ENCODE measurements at places on chromosomes 2 and 18.

DNA sequence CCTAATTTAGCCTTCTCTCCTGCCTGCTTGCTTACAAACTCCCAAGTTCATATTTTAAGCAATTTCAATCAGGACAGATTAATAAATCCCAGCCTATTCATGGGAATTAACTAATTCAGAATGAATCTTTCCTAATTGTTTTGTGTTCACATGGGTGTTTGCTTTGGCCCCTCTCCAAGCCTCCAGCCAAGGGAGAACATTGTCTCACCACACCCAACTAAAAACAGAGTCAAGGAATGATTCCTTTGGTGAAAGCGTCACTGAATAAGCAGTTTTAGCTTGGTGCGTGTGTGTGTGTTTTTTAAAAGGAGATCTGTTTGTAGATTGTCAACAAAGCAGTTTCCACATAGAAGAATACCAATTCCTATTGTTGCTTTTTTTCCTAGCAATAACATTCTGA is 43.0 kb upstream of the DSG1 start:
- DNase-seq: no peak

DNA sequence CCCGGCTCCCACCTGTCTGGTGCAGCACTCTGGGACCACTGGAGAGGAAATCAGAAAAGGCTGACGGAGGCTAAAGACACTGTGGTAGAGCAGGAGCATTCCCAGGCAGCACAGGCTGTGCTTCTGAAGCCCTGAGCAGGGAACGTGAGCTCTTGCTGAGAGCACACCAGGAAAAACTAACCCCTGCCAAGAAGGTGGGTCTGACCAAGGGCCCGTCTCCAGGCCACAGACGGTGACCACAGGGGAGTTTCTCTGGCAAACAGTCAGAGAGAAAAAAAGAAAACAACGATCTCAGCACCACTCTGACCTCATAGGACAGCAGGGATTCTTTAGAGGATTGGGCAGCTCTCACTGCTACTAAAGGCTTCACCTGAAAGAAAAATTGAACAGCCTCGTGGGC is 201.4 kb downstream of the AFF3 start:
- no peak for DNase-seq

- peak; percentile 22 for DNase-seq
These were observed 41.0 kb downstream of the PTGR3 start for GRCh38 chr18:75167759-75168618.

GRCh38 chr2:2797797-2798196 is 466.7 kb upstream of the MYT1L start:
- no peak for DNase-seq

DNA sequence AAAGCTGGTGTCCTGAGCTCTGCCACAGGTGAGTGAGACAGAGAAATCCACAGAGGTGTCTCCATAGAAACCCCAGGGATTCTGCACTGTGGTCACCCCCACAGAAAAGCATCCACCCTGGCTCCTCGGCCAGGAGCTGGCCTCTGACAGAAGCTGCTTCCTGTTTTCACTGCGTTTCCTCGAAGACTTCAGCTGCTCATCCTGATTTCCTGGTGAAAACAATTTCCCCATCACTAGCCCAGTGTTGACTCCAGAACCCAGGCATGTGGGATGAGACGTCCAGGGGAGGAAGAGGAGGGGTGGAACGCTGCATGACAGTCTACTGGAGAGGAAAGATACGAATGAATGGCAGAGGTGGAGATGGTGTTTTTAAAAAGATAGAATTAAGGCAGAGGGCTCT is 60.3 kb upstream of the GPR45 start:
- no peak for DNase-seq

- DNase-seq: no peak
These were observed 4.7 kb upstream of the HPCAL1 start for GRCh38 chr2:10297959-10298531.

- no peak for DNase-seq
These were observed 358.7 kb upstream of the TNP1 start for GRCh38 chr2:217218269-217219163.

Measured in NCI-H524 (cell line).